Vagina (tissue), 2 donors: ENCODE measurements at places on chromosomes 5 and 9.
A peak's percentile ranks its signal among the peaks of the same experiment; 100 is the strongest.

- DNase-seq: no peak
Observed at GRCh38 chr9:136840877-136841645, 1.2 kb upstream of the AJM1 start.

DNA sequence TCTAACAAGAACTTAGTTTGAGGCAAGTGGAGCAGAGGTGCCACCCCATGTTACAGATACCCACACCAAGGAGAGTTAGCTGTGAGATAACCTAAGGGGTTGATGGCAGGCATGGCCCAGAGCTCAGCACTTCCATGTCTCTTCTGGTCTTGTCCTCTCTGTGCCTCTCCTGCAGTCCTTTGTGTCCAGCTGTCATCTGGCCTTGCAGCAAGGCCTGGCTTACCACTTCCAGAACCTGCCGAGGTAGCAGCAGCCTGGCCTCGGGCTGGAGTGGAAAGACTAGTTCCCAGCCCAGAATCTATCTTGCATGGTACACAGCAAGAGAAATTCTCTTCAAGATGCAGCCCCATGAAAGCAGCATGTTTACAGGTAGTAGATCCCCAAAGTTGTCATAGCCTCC is 41.5 kb downstream of the PIP5K1B start:
- DNase-seq: no peak

DNA sequence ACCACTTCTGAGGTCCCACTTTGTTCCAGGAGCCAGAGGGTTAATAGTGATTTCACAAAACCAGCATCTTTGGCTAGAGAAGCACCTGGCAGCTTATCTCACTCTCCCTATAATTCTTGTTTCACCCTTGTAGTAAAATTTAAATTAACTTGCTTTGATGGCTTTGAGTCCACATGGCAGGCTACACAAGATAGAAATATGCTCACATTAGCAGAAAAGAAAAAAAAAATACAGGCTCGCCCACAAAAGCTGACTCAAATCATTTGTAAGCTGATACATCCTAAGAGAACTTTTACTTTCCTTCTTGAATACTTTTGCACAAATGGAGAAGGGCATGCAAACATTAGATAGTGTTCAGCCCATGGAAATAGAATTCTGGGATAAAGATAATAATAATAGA is 36.2 kb downstream of the TNFSF15 start:
- no peak for DNase-seq

DNA sequence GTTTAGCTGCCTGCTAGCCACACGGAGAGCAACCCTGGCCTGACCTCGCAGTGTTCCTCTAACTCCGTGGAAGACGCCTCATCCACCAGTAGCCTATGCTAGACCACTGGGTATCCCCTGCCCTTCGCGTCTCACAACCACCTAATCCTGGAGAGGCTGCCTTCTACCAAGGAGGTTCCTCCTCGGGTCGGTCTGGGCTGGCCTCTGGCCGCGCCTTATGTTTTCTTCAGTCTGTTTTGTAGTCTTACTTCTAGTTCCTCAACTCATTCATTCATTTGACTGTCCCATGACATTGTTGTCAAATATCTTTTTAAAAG is 1.6 kb upstream of the TPM2 start:
- no peak for DNase-seq

DNA sequence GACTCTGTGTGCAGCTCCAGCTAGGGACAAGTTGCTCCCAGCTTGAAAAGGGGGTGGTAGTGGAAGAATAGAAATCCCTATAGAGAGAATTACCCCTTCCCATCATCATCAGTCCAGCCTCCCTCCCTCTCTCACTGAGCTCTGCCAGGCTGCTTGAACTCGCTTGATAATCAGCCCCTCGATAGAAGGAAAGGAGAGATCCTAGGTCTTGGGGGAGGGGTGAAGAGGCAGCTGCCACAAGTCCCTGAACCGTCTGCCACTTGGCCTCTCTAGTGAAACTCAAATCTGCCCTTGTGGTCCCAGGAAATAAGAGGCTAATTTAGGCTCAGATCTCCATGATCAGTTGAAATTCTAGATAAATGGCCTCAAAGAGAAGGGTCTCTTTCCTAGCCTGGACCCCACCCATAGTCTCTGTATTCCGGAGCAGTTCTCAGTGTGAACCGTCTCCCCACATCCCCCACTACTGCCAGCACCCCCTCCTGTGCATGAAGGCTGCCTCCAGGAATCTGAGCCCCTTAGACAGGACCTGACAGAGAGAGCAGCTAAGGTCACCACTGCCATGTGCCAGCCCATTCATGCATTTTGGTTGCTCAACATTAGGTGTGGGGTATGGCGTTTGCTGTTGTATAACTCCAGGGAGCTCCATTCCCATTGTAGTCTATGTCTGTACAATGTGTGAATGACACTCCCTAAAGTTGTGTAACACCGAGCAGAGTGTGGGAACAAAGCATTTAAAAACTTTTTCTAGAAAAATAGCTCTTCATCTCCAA is 5.5 kb downstream of the DNAJB5 start:
- peak; percentile 52 for DNase-seq

DNA sequence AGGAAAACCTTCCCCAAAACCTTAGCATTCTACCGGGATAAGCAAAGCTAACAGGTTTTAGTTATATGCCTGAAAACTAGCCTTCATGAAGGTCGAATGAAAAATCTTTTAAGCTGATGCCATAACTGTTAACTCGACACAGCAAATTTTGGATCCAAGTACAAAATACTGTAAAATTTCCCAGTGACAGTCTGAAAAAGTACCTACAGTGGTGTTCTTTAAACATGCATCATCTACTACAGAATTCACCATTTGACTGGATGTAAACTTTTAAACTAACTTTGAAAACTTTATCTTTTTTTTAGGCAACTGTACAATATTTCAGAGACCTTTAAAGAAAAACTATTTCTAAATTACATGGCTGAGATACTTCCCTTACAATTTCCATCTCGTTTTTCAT is 791 bp downstream of the RAPGEF6 start:
- no peak for DNase-seq

- no peak for DNase-seq
Observed at GRCh38 chr9:125767349-125767748, 20.2 kb downstream of the PBX3 start.

- DNase-seq: no peak
Observed at GRCh38 chr5:151956725-151957124, 32.1 kb upstream of the GLRA1 start.

DNA sequence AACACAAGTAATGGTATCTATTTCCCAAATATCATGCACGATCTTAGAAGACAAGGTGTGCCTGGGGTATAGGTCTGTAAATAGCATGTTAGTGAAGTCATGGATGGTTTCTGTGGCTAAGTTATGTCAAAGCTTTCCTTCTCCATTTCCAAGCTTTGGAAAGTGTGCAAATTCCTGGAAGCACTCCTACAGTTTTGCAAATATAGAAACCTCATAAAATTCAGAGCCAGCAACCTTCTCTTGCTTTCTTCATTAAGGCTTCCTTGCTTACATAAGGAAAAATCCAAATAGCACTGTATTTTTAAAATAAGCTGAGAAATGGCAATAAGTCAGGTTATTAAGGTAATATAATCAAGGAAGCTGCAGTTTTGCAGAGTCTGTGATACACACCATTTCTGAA is 134.6 kb upstream of the DPYSL3 start:
- DNase-seq: no peak

DNA sequence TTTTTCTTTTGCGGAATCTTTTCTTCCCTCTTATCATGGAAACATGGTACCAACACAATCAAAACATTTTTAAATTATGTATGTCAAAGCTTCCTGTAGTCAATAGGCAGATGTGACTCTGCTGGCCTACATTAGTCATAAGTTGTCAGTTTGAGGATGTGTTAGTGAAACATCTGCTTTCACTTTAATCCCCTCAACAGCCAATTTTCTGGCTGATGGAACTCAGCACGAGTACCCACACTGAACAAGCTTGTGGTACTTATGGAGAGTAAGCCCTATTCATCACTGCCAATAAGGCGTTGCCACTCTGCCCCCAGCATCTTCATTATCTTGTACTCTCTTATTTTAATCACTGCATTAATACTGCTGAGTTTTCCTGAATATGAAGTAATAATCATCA is 1034.4 kb downstream of the CDH9 start:
- no peak for DNase-seq

DNA sequence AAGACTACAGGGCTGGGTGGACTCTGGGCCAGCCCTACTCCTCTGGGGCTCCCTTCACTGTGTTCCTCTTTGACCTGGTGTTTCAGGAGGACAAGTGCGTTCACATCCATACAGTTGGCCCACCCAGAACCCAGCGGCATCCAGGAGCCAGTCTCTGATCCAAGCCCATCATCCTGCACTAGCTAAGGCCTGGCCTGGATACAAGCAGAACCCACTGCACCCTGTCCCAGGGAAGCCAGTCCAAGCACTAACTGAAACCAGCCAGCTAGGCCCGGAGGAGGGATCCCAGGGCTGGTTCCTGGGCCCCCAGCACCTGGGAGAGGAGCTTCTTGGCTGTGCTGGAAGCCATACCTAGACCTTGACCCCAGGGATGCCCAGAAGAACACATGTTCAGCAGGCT is 4.1 kb upstream of the GBGT1 start:
- DNase-seq: no peak

DNA sequence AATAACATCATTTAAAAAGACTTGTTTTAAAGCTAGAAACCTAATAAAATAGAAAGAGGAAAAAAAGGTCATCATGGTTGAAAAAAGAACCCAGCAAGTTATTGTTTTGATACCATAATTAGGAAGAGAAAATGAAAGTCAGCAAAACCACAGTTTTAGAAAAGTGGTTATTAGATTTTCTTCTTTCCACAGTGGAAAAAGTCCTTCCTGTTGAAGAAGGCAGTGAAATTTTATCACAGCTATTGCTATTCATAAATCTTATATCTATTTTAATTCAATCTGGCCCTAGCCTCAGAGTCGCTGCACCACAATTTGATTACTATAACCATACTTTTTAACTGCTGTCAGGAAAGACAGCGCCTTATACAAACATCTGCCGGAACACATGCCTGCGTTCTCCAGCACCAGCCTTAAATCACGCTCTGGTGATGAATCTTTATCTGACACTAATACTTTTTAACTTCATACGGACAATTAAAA is 60.3 kb downstream of the MAPKAP1 start:
- DNase-seq: no peak

- DNase-seq: no peak
Observed at GRCh38 chr9:135480071-135480939, 723 bp downstream of the PPP1R26 start.

- DNase-seq: no peak
Observed at GRCh38 chr9:121975801-121976277, 117.3 kb downstream of the TTLL11 start.

GRCh38 chr9:105118636-105119035 is 125.8 kb upstream of the SLC44A1 start:
- no peak for DNase-seq

DNA sequence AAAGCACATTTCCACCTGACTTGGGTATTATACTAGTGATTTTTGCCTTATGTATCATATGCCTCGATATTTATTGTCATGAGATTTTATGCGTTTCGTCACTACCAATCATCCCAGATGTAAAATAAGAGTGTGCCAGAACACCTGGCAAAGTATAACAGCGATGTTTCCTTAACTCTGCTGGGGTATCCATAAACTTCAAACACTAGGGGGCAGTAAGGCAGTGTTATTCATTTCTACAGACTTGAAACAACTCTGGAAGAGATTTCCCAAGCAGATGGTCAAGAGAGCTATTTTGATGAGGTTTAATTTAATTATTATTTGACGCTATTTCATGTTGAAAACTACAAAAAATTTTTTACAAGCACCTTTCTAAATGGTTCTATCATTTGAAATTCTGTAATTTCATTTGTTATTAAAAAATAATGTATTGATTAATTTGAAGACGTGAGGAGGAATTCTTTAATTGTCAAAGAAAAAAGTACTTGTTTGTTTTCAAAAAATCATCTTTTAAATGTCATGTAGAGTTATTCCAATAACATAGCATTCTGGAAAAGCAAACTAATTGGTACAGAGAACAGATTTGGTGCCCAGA is 388.5 kb upstream of the CTNND2 start:
- DNase-seq: no peak

GRCh38 chr5:100600298-100600994 is 65.3 kb downstream of the FAM174A start:
- DNase-seq: no peak

DNA sequence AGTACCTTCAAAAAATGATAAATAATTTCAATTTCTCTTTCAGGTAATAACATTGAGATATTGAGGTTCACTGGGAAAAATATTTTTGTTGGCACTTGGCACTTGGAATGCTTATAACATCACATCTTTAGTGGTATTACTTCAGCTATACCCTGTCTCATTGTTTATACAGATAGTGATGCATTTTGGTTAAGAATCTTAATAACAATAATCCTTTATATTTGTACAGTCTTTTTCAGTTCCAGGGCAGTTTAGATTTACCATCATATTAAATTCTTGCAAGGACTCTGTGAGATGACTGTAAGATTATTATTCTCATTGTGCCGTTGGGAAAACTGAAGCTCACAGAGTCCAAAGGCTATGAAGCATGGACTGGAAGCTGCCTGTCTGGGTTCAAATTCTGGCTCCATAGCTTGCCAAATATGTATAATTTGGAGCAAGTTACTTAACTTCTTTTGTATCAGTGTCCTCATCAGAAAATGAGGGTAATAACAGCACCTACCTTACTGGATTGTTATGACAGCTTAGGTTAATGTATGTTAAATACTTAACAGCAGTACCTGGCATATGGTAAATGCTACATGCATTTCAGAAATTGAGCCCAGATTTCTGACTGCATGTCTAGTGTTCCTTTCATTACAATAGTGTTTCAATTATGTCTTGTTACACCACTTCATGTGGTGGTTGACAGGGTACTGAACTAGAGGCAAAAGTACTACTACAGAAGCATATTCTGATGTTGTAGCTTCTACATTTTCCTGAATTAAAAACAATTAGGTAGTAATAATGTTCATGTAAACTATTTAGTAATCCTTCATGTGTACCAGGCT is 272.2 kb downstream of the PLK2 start:
- no peak for DNase-seq

DNA sequence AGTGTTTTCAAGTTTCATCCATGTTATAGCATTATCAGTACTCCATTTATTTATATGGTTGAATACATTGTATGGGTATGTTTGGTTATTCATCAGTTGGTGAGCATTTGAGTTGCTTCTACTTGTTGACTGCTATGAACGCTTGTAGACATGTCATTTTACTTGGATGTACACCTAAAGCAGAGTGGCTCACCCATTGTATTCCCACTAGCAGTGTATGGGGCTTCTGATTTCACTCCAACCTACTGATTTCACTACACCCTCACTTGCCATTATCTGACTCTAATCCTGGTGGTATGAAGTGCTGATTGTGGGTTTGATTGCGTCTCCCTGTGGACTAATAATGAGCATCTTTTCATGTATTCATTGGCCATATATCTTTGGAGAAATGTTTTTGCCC is 9.5 kb downstream of the NPM1 start:
- DNase-seq: no peak

- no peak for DNase-seq
Observed at GRCh38 chr5:11139217-11139865, 378.3 kb upstream of the DAP start.
